SHP77 (cell line): ENCODE measurements at places on chromosomes 2 and 18.

DNA sequence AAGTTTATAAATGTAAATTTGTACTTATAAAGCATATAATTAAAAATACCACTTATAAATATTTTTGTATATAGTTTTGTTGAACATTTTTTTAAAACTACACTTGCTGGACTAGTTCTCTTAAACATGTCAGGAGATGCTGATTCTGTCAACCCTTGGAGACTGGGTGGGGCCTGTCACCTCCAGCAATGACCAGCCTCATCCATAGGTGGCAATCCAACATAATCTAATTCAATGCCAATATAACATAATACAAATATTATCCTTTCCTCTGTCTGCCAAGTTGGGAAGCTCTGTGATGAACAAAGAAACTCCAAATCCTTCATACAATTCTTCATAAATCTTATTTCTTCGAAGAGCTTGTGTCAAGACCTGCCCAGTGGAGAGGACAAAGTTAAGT, 140.4 kb downstream of the RBMS1 start:
- DNase-seq: no peak

DNA sequence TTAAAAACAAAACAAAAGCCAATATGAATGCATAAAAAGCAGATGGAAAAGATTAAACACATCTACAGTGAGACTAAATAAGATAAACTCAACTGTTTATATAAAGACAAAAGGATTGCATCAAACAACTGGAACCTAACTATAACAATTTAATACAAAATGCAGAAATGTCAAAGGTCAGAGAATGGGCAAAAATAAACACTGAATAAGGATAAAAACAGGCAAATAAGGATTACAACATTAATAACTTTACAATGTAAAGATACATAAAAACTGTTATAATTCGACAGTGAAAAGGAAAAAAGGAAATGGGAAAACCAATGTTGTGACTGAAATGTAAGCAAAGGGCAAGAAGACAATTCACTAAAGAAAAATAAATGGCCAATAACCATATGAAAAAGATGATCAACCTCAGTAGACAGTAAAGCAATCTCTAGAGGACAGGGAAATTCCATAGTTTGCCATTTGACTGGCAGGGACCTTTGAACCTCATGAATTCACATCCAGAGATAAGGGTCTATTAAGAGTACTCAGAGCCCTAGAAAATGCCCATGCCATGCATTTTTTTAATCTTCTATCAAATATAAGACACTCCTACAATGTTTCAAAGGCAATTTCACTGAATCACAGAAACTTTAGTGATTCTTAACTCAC, 83.7 kb downstream of the TMEM131 start:
- no peak for DNase-seq

- DNase-seq: no peak
Observed at GRCh38 chr2:101428422-101429176, 41.3 kb upstream of the CREG2 start.

DNA sequence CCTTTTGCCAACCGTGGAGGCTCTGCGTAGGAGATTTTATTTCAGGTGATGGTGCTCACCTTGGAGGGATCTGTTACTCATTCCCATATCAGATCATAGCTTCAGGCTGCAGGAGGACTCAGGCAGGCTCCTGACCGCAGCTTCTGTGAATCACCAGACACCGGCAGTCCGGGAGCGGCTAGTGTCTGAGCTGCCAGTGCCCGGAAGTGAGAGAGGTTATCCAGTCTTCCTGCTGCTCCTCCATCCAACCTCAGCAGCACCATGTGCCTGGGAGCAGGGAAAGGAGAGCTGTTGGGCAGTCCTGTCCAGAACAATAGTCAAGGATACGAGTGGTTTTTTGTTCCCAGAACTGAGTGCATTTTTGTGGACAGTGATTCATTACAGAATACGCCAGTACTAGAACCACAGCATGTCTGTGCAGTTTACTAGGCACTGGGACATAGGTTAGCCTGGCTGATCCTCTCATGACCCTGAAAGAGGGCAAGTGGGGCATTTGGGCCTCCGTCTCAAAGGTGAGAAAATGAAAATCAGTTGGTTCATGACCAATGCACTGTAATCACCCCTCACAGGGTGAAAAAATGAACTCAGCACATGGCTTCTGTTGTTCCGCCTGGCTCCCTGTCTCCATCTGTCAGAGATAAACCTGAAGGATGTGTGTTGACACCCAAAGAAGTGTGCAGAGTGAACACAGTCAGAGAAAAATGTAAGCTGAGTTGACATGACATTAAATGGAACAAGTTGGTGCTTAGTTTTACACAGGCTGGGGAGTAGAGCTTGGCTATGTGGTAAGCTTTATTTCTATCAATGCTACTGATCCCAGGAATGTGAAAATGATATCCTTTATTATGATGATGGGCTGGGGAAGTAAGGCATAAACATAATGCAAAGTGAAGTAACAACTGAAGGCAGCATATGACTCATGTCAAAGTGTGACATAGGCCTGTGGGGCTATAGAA, 12.2 kb downstream of the FHOD3 start:
- no peak for DNase-seq

DNA sequence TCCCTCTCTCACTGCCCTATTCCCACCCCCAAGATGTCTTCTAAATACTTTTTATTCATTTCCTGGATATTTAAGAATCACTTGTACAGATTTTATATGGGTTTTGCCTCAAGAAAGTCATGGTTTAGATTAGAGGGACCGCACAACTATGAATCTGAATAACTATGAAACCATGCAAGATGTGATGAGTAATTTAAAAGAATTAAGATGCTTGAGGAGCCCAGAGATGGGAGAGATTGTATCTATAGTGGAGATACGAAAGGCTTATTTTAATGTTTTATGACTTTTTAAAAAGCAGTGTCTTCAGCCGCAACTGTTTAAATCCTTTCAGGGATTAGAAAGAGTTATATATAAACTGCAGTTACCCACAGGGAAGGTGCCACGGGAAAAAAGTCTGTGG, 324.1 kb downstream of the LPIN1 start:
- no peak for DNase-seq

- DNase-seq: no peak
Observed at GRCh38 chr2:145292166-145292565, 772.2 kb upstream of the ZEB2 start.

- DNase-seq: no peak
Observed at GRCh38 chr2:8298783-8299182, 383.1 kb upstream of the ID2 start.

DNA sequence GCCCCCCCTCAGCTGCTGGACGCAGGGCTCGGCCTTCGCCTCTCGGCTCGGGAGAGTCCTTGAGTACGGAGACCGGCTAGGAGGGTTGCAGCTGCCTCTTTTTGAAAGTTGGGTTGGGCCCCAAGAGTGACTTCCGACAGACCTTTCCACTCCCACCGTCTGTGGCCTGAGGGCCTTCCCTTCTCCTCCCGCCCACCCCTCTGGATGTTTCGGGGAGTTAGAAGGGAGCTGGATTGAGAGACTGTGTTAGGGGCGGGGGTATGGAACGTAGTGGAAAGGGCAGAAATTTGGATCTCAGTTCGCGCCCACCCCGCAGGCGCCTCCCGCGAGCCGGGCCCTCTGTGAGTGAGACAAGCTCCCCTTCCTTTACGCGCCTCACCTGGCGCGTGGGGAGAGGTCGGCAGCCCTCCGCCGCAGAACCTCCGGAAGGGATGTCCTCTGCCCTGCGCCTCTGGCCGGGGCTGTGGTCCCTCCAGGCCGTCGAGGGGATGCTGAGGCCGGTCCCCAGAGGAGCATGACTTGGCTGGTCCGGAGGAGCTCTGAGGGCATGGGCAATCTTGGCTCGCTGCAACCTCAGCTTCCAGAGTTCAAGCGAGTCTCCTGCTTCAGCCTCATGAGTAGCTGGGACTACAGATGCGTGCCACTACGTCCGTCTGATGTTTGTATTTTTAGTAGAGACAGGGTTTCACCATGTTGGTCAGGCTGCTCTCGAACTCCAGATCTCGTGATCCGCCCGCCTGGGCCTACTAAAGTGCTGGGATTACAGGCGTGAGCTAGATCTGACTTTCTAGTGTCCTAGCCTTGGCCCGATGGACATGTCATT, 15.9 kb downstream of the C2orf74 start:
- DNase-seq: peak; percentile 43

DNA sequence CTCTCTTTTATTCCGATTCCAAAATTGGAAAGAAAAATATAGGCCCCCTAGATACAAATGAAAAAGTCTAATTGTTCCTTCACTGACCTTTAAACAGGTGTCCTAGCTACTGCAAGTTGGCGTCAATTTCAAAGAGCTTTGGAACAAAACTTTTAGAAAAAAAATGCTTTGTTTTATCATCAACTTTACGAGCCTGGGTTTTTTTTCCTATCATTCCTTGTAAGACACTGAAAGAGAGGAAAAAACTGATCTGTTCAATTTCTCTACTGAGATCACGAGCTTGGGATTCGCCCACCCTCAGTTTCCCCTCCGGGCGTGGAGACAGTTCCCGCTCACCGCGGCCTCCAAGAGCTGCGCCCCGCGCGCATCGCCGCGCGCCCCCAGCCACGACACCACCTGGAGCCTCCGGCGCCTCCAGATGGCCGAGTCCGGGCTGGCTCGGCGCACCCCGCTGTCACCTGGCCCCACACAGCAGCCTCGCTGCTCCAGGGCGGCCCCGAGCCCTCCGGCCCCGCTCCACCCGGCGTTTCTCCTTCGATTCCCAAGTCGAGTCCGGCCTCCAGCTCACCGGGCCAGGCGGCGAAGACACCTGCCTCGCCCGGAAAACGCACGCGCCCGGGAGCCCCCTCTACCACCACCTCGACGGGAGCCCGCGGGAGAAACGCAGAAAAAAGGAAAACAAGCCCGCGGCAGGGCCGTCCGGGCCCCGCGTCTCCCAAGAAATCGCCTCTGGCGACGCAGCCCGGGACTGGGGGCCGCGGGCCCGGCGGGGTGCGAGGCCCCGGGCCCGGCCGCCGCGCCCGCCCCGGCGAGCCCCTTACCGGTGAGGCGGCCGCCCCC, 656 bp downstream of the TBC1D8 start:
- no peak for DNase-seq

DNA sequence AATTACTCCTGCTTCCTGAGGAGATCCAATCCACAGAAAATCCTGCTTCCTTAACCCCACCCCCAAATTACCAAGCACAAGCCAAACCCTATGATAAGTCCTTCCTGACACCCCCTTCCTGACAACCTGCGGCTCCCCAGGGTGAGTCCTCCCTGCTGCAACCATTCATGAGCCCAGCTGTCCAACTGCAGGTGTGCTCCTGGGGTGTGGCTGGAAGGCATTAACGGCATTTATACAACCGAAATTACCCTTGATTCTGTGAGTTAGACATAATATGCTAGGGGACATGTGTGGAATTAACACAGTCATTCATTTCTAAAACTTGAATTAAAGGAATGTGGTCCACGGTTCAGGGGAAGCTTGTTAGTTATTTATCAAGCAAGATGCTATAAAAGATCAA, 119.0 kb upstream of the ALKAL2 start:
- DNase-seq: no peak

- no peak for DNase-seq
Observed at GRCh38 chr2:232203166-232203891, 175.2 kb upstream of the ALPP start.

GRCh38 chr2:80291656-80292055, 12.9 kb downstream of the LRRTM1 start:
- DNase-seq: no peak

DNA sequence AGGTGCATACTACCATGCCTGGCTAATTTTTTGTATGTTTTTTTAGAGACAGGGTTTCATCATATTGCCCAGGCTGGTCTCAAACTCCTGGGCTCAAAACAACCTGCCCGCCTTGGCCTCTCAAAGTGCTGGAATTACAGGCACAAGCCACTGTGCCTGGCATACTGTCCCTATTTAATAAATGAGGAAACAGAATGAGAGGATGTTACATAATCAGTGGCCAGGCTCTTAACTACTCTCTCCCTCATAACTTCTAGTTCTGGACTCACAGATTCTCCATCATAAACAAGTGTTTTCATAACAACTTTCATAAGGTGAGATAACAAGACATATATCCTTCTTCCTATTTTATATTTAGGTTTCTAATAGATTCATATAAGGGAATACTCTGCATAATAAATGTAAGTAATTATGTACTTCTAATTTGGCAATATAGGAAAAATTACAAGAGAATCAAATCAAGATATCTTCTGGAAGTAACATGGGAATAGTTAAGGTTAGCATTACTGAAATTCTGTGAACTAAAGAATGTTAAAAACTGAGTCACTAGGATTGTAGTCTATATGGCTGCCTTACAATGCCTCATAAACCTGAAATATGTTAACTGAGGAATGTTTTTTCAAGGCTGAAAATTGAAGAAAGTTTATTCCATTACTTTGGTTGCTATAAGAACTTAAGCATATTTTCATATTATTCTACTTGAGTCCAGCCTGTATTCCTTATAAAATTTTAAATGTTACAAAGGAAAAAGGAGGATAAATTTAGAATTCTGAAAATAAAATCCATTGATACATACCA, 71.3 kb downstream of the SLC25A12 start:
- DNase-seq: no peak

- DNase-seq: no peak
Observed at GRCh38 chr18:21701621-21702020, 3.0 kb downstream of the ABHD3 start.

GRCh38 chr18:29928081-29928480, 1114.5 kb downstream of the DSC3 start:
- no peak for DNase-seq

GRCh38 chr18:9404565-9405060, 70.0 kb downstream of the TWSG1 start:
- DNase-seq: no peak

DNA sequence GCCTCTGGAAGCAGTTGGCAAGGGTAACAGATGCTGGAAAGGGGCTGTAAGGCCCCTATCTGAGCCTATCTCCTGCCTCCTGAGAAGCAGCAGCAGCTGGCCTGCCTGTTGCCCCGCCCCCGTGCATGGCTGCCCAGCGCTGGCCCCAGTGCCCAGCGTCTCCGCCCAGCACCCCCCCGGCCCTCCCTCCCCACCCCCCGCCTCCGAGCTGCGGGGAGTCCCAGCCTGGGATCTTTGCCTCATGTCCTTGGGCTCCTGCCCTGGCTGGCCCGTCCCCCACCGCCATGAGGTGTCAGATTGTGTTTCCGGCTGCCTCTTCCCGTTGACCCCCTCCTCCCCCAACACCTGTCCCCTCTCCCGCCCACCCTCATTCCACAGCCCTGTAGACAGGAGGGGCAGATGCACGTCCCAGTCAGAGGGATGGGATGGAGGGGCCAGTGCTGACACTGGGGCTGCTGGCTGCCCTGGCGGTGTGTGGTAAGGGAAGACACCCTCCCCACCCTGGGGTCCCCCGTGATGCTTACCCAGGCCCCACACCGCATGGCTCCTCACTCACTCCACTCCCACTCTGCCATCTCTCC, at the start of gene CHRND:
Gene CHRND, plus strand, starts transcription at position 370 of the 581 bp plus-strand sequence. Its CDS starts 56 bp downstream, at position 426.
- peak; percentile 29 for DNase-seq

DNA sequence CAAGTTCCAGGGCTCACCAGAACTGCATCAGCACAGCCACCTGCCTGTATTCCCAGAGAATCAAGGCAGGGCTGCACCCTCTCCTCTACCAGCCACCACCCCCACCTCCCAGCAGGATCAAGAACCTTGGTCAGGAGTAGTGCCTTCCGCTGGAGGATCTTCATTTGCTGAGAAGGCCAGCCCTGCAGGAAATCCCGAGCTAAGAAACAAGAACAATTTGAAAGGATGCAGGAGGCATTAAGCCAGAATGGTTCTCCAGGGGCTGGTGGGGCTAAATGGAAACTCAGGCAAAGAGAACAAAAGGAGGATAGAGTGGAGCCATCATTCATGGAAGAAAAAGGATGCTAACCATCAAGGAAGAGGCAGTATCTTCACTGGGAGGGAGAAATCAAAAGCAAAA, 147.3 kb upstream of the SLC14A2 start:
- DNase-seq: no peak

- no peak for DNase-seq
Observed at GRCh38 chr2:206736935-206737334, 18.7 kb upstream of the DYTN start.
